ENCODE measurements at places on chromosomes 11 and 22.

DNA sequence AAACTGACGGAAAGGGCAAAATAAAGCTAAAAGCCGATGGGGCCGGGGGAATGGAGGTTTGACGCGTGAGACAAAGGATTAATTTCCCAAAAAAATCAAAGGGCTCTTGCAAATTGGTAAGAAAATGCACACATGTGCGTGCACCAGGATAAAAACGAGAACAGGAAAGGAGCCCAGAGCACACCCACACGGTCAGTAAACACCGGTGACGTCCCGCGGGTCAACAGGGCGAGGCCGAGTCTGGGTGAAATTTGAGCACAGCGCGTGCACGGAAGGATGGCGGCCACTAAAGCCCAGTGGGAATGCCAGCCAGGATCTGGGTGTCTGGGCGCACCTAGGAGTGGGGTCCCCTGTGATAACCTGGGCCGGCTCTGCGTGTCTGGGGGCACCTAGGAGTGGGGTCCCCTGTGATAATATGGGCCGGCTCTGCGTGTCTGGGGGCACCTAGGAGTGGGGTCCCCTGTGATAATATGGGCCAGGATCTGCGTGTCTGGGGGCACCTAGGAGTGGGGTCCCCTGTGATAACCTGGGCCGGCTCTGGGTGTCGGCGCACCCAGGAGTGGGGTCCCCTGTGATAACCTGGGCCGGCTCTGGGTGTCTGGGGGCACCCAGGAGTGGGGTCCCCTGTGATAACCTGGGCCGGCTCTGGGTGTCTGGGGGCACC, 44.4 kb downstream of the BRSK2 start:
- no peak for DNase-seq

GRCh38 chr11:110435780-110436717, 6.3 kb downstream of the FDX1 start:
- no peak for DNase-seq

- no peak for DNase-seq
Observed at GRCh38 chr11:100438376-100438775, 248.7 kb upstream of the ARHGAP42 start.

DNA sequence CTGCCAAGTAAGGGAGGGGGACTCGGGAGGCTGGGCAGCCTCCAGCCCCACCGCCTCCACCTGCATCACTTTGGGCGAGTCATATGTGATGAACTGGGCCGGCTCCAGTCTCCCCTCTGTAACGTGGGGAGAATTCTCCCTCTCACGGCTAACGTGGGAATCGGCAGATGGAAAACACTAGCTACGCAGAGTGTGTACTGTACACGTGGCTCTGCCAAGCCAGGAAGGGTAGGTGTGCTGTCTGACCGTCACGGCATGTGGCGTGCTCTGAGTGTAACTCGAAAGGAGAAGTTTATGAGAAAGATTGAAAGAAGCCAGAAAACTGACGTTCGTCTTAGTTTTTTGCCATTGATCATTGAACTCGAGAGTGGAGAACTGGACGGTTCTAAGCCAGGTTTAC, 13.7 kb downstream of the TRMU start:
- no peak for DNase-seq

- no peak for DNase-seq
Observed at GRCh38 chr22:48370508-48371325, 1457.0 kb downstream of the BRD1 start.

DNA sequence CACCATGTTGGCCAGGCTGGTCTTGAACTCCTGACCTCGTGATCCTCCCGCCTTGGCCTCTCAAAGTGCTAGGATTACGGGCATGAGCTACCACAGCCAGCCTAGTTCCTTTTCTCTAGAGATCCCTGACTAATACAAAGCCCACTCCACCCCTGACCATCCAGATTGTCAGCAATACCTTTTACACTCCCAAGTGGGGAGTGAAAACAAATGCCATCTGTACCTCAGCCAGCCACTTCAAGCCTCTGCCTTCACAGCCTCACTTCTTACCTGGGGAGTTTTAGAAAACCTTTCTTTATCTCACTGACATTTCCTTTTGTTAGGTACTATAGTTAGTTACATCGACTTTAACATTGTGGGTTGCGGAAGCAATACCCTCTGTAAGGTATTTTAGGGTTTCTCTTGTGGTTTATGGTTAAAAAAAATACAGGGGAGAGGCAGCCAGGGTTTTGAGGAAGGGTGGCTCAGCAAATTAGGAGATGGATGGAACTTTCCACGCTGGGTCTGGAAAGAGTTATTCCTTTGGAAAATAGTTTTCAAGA, 8.9 kb downstream of the TOM1 start:
- DNase-seq = no peak

- no peak for DNase-seq
Observed at GRCh38 chr22:44221710-44222475, 41.2 kb downstream of the PARVG start.

DNA sequence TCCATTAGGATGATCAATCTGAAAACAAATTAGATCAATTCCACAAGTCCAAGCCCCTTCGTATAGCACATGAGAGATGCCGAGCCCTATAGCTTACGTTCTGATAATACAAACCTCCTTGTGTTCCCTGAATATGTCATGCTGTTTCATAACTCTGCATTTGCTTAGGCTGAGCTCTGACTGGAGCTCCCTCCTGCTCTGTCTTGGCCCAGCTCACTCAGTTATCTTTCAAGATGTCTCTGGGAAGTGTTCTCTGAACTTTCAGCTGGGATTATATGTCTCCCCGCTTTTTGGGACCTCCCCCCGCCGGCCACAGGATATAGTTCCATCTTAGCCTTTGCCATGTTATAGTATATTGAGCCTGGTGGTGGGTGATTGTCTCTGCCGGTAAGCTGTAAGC, 44.0 kb downstream of the FDX1 start:
- DNase-seq = no peak

- no peak for DNase-seq
Observed at GRCh38 chr11:115333121-115333520, 171.1 kb downstream of the CADM1 start.

- DNase-seq = no peak
Observed at GRCh38 chr22:19003508-19003907, 67.4 kb upstream of the PRODH start.

DNA sequence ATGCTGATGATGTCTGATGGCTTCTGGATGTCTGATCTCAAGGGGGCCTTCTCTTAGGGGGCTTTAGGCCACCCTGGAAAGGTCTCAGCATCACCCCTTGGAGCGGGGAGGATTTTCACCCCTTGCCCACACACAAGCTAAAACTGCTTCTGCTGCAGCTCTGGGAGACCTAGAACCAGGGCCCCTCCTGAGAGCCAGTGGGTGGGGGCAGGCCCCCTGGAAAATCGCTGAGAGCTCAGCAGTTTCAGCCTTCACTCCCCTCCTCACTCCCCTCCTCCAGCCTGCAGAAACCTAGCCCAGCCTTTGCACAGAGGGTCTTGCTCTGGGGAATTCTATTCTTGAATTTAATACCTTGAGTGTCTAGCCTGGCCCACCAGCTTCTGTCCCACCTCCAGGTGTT, 17.2 kb downstream of the CD6 start:
- DNase-seq = peak; percentile 42
